ENCODE measurements at places on chromosomes 1 and 21.

DNA sequence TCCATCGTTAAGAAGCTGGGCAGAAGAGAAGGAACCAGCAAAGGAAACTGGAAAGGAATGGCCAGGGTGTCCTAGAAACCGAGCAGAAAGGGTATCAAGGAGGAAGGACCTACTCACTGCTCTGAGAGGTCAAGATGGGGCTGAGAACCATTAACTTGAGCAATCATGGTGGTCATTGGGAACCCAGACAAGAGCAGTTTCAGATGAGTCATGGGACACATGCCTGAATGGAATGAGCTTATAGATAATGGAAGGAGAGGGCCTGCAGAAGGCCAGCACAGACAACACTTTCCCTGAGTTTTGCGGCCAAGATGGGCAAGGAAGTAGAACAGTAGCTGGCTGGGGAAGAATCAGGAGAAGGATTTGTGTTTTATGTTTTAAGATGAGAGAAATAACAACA is 383.2 kb downstream of the KIF26B start:
- no peak for DNase-seq

GRCh38 chr1:202575918-202576653 is 134.2 kb downstream of the SYT2 start:
- DNase-seq = no peak

DNA sequence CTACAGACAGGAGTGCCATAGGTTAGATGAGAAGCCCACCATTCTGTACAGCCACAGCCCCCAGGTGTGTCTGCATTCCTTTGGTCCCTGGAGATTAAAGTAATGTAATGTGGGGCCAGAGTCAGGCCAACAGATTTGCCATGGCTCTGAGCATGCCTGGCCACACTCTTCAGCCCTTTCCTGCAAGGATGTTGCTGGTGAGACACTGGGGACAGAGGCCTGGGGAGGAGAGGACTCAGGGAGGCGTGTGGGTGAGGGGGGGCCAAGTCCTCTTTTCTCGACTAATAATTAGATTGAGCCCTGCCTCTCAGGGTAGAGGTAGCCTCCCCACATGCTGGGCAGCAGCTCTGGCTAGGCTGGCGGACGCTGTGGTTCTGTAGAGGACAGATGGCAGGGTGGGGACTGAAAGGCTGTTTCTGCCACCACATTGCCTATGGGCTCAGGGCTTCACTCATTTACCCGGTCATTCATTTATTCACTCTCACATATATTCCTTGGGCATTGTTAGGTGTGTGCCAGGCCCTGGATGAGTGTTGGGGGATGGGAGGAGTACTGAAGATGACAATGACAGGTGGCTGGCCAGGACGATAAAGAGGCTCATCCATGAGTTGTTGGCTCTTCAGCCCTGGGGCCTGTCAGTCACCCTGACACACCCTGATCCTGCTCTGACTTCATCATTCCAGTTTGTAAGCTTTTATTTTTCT is 7.1 kb upstream of the PRCC start:
- no peak for DNase-seq

GRCh38 chr1:54291276-54292001 is 91.5 kb downstream of the MRPL37 start:
- no peak for DNase-seq

- DNase-seq = no peak
Observed at GRCh38 chr1:182835806-182836205, 3.3 kb upstream of the DHX9 start.

DNA sequence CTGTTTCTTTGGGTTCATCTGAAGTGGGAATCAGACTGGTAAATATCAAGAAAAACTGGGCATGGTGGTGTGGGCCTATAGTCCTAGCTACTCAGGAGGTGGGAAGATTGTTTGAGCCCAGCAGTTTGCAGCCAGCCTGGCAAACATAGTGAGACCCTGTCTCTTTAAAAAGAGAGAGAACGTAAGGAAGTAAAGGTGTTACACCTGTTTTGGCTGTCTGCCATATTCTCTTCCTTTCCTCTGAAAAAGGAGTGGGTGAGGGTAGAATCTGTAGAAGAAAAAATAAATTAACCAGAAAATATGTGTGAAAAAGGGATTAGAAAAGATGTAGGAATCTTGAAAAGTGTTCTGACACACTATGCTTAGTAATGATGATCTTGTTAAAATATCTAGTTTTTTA is 20.0 kb downstream of the AHCYL1 start:
- DNase-seq = no peak

- DNase-seq = no peak
Observed at GRCh38 chr1:30668546-30669327, 54.6 kb downstream of the MATN1 start.

DNA sequence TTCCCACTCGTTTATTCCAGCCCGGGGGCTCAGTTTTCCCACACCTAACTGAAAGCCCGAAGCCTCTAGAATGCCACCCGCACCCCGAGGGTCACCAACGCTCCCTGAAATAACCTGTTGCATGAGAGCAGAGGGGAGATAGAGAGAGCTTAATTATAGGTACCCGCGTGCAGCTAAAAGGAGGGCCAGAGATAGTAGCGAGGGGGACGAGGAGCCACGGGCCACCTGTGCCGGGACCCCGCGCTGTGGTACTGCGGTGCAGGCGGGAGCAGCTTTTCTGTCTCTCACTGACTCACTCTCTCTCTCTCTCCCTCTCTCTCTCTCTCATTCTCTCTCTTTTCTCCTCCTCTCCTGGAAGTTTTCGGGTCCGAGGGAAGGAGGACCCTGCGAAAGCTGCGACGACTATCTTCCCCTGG is 716 bp downstream of the OLIG2 start:
- no peak for DNase-seq

- no peak for DNase-seq
Observed at GRCh38 chr1:82318265-82318664, 517.5 kb downstream of the ADGRL2 start.

GRCh38 chr1:201359031-201359872 is 18.2 kb downstream of the TNNT2 start:
- no peak for DNase-seq

- DNase-seq = no peak
Observed at GRCh38 chr1:43585557-43585956, 54.9 kb downstream of the PTPRF start.

GRCh38 chr21:45887120-45887611 is 94.4 kb upstream of the COL6A1 start:
- peak; percentile 46 for DNase-seq

DNA sequence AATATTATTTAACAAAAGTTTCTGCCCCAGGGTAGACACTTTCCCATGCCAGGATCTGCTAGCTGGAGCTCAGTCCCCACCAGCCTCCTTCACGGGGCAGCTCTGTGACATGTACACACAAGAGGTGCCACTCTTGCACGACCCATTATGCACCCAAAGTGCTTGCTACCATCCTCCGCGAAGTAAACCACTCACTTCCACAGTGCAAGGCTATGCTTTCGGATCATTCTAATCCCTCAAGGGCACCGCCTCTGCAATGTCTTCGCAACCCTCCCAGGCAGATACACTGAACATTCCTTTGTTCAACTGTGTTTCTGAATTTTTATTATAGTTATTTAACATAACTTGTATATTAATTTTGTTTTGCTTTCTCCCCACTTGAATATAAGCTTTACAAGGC is 303.8 kb downstream of the VAV3 start:
- no peak for DNase-seq

GRCh38 chr21:38354746-38355145 is 98.0 kb downstream of the KCNJ15 start:
- DNase-seq = no peak

GRCh38 chr1:4048921-4049320 is 148.8 kb upstream of the C1orf174 start:
- DNase-seq = no peak

GRCh38 chr21:33350676-33351075 is 25.9 kb downstream of the IFNAR1 start:
- DNase-seq = no peak

- DNase-seq = no peak
Observed at GRCh38 chr1:150999926-151000325, 6.8 kb downstream of the MINDY1 start.

DNA sequence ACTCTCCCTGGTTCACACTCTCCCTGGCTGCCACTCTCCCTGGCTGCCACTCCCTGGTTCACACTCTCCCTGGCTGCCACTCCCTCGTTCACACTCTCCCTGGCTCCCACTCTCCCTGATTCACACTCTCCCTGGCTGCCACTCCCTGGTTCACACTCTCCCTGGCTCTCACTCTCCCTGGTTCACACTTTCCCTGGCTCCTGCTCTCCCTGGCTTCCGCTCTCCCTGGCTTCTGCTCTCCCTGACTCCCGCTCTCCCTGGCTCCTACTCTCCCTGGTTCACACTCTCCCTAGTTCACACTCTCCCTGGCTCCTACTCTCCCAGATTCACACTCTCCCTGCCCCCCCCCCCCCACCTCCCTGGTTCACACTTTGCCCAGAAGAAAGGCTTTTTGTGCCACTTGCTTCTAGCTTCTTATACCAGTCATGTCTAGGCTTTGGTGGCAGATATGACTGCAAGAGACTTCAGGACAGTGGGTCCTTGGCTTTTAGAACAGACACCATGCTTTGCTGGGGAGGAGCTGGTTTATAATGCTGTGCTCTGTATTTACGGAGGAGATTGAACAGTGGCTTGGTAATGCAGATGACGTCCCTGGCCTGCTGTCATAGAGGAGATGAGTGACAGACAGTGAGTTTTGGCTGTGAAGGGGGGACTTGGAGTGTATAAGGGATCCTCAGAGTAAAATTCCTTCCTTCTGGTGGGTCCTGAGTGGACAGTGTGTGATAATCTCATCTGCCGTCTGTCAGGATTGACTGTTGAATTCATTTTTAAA is 17.0 kb downstream of the COQ8A start:
- no peak for DNase-seq

DNA sequence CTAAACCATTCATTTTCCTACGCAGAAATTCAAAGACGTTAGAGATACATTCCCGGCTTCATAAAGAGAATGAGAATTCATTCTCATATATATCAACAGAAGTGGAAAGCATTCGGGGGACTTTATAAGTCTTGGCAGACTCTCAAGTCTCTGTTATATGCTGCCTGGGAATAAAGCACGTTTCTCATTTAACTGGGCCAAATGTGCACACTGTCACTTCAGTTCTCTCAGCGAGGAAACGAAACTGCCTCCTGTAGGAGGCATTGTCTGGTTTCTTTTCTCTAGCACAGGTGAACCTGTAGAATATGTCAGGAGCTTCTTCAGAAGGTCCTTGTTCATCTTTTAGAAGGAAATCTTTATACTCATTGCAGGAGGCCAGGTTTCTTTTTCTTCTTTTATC is 367.6 kb downstream of the PTBP2 start:
- DNase-seq = no peak

Data from NCI-H2171 (cell line).